ENCODE measurements at places on chromosomes 1 and 21.
A peak's percentile ranks its signal among the peaks of the same experiment; 100 is the strongest.

- no peak for DNase-seq
Observed at GRCh38 chr1:41404308-41404761, 43.1 kb downstream of the FOXO6 start.

DNA sequence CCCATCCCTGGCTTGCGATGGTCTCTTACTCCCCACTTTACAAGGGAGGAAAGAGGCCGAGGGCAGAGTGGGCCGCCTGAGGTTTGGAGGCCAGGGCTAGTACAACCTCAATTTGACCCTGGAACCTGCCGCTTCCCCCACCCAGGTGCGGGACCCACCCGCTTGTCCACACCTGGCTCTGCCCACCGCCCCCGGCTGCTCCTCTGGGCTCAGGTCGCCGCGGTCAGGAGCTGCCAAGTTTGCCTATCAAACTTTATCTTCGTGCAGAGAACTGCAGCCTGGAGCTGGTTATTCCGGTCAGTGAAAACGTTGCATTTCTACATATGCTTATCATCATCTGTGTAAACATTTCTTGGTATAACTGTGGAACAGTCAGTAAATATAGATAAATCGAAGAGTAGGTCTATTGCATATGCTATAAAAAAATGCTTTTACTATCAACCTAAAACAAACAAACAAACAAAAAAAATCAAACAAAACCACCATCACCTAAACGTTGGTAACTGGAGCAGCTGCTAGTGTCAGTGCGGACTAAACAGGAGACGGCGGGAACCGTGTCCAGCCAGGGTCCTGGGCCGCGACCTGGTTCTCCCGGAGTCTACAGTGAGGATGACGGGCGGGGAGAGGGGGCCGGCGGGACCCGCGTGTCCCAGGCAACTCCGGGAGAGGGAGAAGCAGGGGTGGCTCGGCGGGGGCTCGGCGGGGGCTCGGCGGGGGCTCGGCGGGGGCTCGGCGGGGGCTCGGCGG, 906 bp upstream of the ADARB1 start:
- DNase-seq: peak; percentile 61

GRCh38 chr1:179080866-179081686, 794 bp upstream of the TOR3A start:
- no peak for DNase-seq

DNA sequence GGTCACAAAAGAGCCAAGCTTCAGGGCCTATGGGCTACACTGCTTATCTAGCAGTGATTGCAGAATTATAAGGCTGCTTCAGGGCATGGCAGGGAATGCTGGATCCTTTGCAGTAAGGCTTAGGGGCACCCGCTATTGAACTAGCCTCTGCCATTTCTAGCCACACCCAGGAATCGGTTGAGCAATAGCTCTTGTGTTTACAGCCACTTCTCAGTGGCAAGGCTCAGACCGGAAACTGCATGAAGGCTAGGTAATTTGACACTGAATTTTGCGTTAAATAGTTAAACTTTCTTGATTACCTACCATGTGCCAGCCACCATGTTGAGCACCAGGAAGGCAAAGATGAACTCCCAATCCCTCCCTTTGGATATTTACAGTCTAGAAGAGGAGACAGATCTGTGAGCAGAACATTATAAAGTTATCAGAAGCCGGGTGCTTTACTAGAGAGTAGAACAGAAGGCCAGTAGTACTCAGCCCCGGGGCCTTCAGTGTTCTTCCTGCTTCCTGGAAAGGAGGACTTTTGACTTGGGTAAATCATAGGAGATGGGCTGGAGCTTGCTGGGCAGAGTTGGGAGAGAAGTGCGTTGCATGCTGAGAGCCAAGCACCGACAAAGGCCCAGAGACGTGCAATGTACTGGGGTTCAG, 98.6 kb upstream of the LPGAT1 start:
- DNase-seq: no peak

GRCh38 chr1:41672173-41672572, 187.7 kb upstream of the EDN2 start:
- no peak for DNase-seq

DNA sequence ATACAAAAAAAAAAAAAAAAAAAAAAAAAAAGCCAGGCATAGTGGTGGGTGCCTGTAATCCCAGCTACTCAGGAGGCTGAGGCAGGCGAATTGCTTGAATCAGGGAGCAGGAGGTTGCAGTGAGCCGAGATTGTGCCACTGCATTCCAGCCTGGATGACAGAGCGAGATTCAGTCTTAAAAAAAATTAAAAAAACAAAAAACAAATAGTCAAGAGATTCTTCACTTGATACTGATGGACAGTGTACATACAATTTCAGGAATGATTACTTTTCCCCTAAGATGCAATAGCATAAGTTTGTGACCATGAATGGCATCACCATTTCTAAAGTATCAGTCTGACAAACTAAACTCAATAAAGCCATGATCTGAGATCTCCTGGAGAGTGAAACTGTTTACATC, 60.8 kb upstream of the IVNS1ABP start:
- no peak for DNase-seq

GRCh38 chr21:44929242-44929798, 8.6 kb upstream of the ITGB2 start:
- no peak for DNase-seq

GRCh38 chr1:174445817-174446216, 1.9 kb upstream of the GPR52 start:
- DNase-seq: no peak

DNA sequence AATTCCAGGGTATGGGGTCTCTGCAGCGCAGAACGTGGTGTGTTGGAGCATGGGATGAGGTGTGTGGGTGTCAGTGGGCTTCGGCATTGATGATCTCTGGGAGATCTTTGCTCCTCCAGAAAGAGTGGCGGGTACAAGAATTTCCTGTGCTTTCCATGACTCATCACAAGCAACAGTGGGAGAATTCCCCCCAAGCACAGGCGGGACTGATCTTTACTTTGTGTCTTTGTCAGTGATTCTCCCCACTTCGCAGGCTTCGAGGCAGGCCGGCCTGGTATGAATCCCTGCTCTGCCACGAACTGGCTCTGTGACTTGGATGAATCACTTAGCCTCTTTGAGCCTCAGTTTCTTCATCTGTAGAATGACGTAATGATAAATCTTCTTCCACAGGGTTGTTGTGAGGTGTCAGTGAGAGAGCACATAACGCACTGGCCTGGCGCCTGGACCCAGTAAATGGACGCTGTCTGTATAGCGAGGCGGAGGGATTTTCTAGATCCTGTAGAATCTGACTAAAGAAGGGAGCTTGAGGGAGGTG, 2.0 kb downstream of the OPRD1 start:
- no peak for DNase-seq

- no peak for DNase-seq
Observed at GRCh38 chr1:33970148-33970825, 106.4 kb downstream of the HMGB4 start.

DNA sequence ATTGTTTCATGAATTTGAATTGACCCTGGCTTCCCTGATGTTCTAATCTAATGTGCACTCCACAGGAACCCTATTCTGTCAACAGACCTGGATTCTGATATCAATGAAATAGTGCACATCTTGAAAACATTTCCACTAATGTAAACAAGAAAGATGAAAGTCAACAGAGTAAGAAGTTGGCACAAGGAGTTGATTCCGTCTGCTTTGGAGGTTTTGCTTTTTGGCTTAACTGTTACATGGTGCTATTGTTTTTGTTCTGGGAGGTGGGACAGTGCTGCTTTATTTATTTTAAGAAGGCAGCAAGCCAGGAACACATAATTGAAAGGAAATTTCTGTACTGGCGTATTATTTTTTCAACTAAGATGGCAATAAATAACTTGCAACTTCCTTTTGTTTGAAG, 73.3 kb downstream of the LEPR start:
- DNase-seq: no peak

All from HEK293T (cell line).